Activated naive CD8-positive, alpha-beta T cell treated with anti-CD3 and anti-CD28 coated beads, Interleukin-2, amount 10 ng/mL, durations not matched to agents 7 days and 5 days (primary cell): ENCODE measurements at places on chromosomes 3 and 15. TPM values are rescaled to one million over a fixed set of nuclear protein-coding genes. Genes with fewer than 3 reads are reported as not detected.
A peak's percentile ranks its signal among the peaks of the same experiment; 100 is the strongest.

GRCh38 chr3:126781889-126782491 is 78.0 kb downstream of the CHCHD6 start:
- peaks cover 3% of the 10 kb centered on the region for H3K36me3 ChIP-seq
- no peak for DNase-seq
- H3K27ac ChIP-seq: no peak overlapping the region
- no peaks in the 10 kb centered on the region for H3K27me3 ChIP-seq

- peaks cover 3% of the 10 kb centered on the region for H3K4me1 ChIP-seq
- no peak overlapping the region for H3K27ac ChIP-seq
- H3K4me3 ChIP-seq: no peak overlapping the region
- DNase-seq: no peak
- H3K36me3 ChIP-seq: no peaks in the 10 kb centered on the region
- peaks cover 4% of the 10 kb centered on the region for H3K27me3 ChIP-seq
These were observed 239.9 kb downstream of the CPNE4 start for GRCh38 chr3:131794766-131795388.

- H3K4me1 ChIP-seq: no peaks in the 10 kb centered on the region
- DNase-seq: no peak
- no peak overlapping the region for H3K27ac ChIP-seq
- no peaks in the 10 kb centered on the region for H3K36me3 ChIP-seq
- no peak overlapping the region for H3K4me3 ChIP-seq
These were observed 60.9 kb downstream of the STRIT1 start for GRCh38 chr3:155232605-155233004.

DNA sequence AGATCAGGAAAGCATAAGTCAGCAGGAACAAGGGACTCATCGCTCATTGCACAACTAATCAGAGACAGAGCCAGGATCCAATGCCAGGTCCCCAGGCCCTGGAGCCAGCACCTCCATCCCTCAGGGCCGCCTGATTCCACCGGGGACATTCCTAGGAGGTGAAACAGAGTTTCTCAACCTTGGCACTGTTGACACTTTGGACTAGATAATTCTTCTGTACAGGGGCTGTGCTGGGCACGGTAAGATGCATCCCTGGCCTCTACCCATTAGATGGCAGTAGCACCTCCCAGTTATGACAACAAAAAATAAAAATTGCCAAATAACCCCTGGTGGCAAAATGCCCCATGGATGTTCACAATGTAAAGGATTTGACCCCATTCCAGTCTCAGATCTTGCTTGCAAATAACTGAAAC is 127.7 kb downstream of the MTHFS start:
- H3K4me3 ChIP-seq: no peak overlapping the region
- H3K36me3 ChIP-seq: no peaks in the 10 kb centered on the region
- H3K4me1 ChIP-seq: no peaks in the 10 kb centered on the region
- peaks cover 15% of the 10 kb centered on the region for H3K27me3 ChIP-seq

DNA sequence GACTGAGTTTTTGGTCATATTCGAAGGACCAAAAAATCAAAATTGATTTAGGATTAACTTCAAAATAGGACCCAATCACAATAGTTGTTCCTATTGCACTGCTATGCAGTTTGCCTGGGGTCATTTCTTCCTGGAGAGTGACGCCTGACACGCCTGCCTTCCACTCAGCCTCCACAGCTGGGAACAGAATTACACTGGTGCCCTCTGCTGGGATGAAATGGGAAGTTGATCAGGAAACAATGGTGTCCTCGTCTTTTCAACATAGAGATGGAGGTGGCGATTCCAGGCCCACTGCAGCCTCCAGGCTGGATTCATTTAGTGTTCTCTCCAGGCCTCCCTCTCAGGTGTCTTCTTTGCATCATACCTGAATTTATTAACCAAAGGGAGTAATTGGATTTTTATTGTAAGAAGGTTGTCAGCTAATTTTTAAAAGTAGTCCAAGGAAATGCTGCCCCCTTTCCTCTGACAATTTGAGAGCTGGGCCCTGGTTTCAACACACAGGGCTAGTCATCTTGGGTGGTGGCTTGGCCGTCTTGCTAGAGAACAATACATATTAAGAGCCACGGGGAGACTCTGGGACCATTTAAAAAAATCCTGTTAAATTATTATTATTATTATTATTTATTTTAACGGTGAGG is 69.7 kb downstream of the GAP43 start:
- H3K27me3 ChIP-seq: no peaks in the 10 kb centered on the region
- peak; percentile 39 for DNase-seq
- no peak overlapping the region for H3K4me3 ChIP-seq
- H3K36me3 ChIP-seq: no peaks in the 10 kb centered on the region
- peaks cover 3% of the 10 kb centered on the region for H3K4me1 ChIP-seq

DNA sequence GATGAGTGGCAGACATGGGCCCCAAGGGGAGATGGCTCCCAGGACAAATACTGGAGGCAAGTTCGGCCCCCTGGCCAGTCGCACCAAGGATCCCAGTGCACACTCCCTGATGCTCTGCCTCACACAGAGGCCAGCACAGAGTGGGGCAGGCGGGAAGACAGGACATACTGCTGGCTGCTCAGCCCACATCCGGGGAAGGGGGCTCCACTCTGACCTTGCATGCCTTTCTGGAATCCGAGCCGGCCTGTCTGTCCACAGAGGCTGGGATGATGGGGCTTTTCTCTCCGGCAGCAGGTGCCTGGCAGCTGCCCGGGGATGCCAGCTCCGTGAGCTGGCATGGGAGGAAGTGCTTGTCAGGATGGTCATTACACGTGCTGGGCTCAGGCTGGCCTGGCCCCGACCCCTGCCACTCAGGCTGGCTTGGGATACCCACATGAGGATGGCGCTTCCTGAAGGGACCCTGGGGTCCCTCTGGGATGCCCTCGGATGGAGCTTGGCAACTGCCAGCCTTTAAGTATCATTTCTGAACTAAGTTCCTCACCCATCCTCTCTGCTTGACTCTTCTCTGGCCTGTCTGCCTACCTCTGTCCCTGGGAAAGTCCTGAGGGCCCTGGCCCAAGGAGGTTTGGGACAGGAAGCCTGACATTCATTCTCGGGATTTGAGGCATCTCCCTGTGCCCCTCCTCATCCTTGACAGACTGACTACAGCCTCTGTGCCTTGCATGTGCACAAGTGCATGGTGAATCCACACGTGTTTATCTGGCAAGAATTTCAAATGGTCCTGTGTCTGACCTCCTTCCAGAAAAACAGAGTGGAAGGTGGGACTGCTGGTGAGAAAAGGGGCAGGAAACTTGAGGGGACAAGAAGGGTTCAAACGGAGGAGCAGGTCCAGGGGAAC is 46.5 kb downstream of the EXOG start:
- H3K4me1 ChIP-seq: no peaks in the 10 kb centered on the region
- no peak overlapping the region for H3K27ac ChIP-seq
- no peak for DNase-seq
- H3K27me3 ChIP-seq: peaks cover 8% of the 10 kb centered on the region

- peaks cover 51% of the 10 kb centered on the region for H3K27me3 ChIP-seq
- no peak overlapping the region for H3K4me3 ChIP-seq
These were observed 63.0 kb downstream of the CPN2 start for GRCh38 chr3:194287977-194288706.

GRCh38 chr3:111863942-111864694 is 5.1 kb downstream of the PHLDB2 start:
- H3K4me3 ChIP-seq: no peak overlapping the region
- no peak for DNase-seq
- H3K36me3 ChIP-seq: no peaks in the 10 kb centered on the region
- H3K27me3 ChIP-seq: peaks cover 25% of the 10 kb centered on the region
- H3K4me1 ChIP-seq: peaks cover 9% of the 10 kb centered on the region

DNA sequence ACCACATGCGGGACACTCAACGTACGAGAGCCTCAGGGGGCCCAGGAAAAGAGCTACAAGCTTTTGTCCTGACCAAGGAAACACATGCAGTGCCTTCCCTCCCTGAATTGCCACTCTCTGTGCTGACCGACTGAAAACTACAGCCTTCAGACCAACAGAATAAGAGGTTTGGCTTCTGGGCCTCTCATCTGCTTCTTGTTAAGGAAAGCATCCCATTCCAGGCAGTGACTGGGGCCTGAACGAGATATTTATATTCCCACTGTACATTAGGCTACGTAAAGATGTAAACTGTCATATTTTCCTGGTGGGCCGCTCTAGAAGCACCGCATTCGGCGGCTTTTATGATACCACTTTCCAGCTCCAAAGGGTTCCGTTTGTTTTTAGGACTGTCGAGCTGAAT is 208.9 kb upstream of the TPM1 start:
- no peak overlapping the region for H3K4me3 ChIP-seq
- H3K36me3 ChIP-seq: no peaks in the 10 kb centered on the region
- H3K27ac ChIP-seq: no peak overlapping the region
- H3K4me1 ChIP-seq: peaks cover 2% of the 10 kb centered on the region

DNA sequence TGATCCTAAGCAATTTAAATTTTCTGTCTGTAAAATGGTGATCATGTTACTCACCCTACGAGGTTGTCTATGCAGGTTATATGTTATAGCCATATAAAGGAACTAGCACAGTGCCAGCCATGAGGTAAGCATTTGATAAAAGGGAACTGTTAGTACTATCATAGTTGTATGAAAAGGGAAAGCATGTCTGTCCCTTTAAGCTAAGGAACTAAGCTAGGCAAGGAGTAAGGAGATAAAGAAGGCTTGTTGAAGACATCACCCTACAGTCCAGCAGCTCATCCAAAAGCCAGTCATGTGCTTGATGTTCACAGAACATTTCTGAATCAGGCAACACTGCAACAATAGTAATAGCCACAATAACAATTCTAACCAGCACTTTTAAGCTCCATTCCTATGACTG is 243.9 kb downstream of the ZBTB20 start:
- no peak overlapping the region for H3K27ac ChIP-seq
- peaks cover 4% of the 10 kb centered on the region for H3K36me3 ChIP-seq

GRCh38 chr3:120742849-120743365 is 363 bp downstream of the GTF2E1 start:
- H3K27ac ChIP-seq: peak overlapping the region; percentile 90
- H3K4me3 ChIP-seq: peak overlapping the region; percentile 85
- H3K36me3 ChIP-seq: peaks cover 11% of the 10 kb centered on the region
- DNase-seq: peak; percentile 57
- peaks cover 23% of the 10 kb centered on the region for H3K4me1 ChIP-seq

DNA sequence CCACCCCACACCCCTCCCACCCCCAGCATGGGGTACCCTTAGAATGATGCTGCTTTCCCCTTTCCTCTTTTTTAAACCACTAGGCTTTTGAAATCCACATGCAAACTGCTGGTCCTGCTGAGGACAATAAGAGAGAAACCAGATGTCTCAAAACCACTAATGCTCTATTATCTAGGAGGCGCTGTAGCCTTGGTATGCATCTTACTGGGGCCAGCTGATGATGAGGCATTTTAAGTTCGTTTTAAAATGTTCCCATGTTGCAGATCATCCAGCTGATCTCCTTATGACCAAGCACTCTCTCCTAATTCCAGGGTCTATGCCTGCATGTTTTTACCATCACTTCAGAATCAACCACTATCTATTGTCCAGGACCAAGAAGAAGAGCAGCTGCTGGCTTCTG is 1.3 kb downstream of the NME9 start:
- H3K36me3 ChIP-seq: no peaks in the 10 kb centered on the region
- H3K4me3 ChIP-seq: peak overlapping the region; percentile 90
- H3K27me3 ChIP-seq: peaks cover 3% of the 10 kb centered on the region
- DNase-seq: no peak

GRCh38 chr15:38660738-38661137 is 96.1 kb upstream of the RASGRP1 start:
- peak overlapping the region; percentile 29 for H3K4me3 ChIP-seq
- peak overlapping the region; percentile 66 for H3K27ac ChIP-seq
- peaks cover 56% of the 10 kb centered on the region for H3K4me1 ChIP-seq
- H3K27me3 ChIP-seq: no peaks in the 10 kb centered on the region
- DNase-seq: no peak
- H3K36me3 ChIP-seq: peaks cover 14% of the 10 kb centered on the region

GRCh38 chr15:41115161-41115651 is 874 bp downstream of the INO80 start:
- H3K36me3 ChIP-seq: peaks cover 3% of the 10 kb centered on the region
- peak overlapping the region; percentile 97 for H3K27ac ChIP-seq
- peaks cover 1% of the 10 kb centered on the region for H3K27me3 ChIP-seq
- H3K4me3 ChIP-seq: peak overlapping the region; percentile 87
- peaks cover 6% of the 10 kb centered on the region for H3K4me1 ChIP-seq
- no peak for DNase-seq

- no peak overlapping the region for H3K4me3 ChIP-seq
- H3K4me1 ChIP-seq: peaks cover 39% of the 10 kb centered on the region
- H3K36me3 ChIP-seq: peaks cover 35% of the 10 kb centered on the region
- no peaks in the 10 kb centered on the region for H3K27me3 ChIP-seq
- DNase-seq: peak; percentile 73
- peak overlapping the region; percentile 43 for H3K27ac ChIP-seq
These were observed 5.3 kb downstream of the CLK3 start for GRCh38 chr15:74620636-74621545.

Gene PLSCR5
- not detected for total RNA-seq

Gene FBLN2
- total RNA-seq: 2.7 TPM

Gene ACTL6A
- total RNA-seq: 74.4 TPM

Gene SKOR1
- 0.89 TPM for total RNA-seq

Gene CCR2
- 52.5 TPM for total RNA-seq

Gene FBXL2
- not detected for total RNA-seq
